Activated T-helper 1 cell treated with Interleukin-2 at 50 U/mL for 16 hours (primary cell): ENCODE measurements at places on chromosomes 2 and 18.

DNA sequence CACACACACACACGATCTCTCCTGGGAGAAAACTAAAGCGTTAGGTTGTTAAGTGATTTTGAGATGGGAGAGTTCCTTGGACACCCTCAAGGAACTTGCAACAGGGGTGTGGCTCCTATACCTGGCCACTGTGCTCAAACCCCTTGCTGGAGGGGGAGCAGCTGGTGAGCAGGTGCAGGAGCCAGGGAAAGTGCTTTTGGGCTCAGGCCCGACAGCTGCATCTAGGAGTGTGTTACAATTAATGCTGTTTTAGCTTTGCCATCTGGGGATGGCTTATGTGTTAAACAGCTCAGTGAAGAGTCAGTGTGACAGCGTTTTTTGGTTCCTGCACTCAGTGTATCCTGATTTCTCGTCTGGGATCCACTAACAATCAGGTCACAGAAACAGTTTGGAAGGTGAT is 510.8 kb downstream of the TRIB2 start:
- DNase-seq, result no peak

DNA sequence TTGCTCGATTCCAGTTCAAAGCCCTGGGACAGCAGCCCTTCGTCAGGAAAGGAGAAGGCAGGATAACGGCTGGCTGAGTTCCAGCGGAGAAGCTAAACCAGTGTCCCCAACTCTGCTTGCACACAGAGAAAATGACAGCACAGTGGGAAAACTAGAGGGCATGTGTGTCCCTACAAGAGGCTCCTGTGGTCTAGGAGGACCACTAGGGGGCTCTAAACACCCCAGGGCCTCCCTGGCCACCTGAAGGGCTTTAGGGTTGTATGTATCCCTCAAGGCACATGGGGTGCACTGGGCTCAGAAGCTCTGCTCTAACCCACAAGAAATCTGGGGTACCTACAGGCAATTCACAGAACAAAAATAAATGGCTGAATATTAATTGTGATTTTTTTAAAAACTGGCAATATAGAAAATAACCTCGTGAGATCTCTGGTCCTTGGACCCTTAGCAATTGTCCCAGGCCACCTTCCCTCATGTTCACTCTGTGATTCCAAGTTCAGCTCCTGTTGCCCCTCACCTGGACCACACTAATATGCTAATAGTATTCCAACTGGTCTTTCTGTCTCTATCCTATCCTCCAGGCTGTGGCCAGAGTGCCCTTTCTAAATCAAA is 17.5 kb downstream of the STAT1 start:
- DNase-seq, result no peak

DNA sequence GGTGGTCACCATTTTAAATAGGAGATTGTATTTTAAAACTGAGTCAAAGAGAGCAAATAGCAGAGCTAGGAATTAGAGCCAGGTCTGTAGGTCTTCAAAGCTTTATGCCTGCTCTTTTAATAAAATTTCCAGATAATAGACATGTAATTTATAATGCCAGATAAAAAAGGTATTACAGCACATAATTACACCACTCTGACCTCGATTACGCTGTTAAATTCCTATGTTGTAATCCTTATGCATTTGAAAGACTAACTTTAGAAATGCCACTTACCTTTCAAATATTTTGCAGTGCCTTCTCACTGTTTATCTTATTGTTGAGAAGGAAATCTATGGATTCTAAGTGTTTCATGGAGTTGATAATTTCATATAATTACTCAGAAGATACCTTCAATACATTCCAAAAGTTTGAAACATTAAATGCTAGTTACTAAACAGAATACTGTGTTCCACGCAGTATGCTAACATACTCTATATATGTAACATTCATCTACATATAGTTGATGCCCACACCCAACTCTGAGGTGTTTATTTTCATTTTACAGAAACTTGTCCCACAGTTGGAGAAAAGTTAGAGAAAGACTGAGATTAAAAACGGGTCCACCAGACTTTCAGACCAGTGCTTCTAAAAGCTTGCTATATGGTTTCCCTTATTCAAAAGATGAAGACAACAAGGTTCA is 120.0 kb downstream of the OSBPL1A start:
- no peak for DNase-seq

DNA sequence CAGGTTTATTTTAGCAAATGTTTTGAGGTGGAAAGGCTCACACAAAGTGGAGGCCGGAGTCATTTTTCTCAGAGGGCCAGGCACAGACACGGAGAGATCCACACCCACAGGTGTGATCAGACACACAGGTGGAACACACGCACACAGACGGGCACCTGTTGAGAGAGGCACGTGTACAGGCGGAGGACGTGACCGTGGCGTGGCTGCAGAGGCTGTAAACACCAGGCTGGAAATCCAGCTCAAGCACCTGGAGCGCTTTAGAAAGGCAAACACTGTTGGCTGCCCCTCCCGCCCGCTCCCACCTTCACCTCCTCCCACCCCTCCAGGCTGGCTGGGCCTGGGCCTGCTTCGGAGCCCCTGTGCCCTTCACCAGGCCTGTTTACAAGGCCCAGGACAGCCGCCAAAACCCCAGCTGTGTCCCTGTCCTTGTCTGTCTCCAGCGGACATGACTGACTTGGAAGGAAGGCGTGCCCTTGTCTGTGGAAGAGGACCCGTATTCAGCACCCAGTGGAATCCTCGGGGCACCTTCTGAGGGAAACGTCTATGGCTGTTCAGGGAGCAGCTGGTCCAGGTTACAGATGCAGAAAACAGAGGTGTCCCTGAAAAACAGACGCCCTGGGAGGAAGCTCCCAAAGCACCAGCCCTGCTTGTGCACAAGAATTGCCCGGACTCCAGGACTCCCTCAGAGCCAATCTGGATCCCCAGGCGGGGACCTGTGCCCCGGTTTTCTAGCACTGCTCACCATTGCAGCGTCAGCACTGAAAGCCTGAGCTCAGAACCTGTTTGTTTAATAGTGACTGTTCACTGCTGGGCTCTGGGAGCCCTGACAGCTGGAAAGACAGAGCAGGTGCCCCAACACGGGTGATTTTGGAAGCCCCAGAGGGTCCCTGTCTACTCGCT is 134.3 kb upstream of the HAAO start:
- no peak for DNase-seq

GRCh38 chr2:135745545-135745944 is 3.9 kb downstream of the UBXN4 start:
- DNase-seq, result no peak

- DNase-seq, result no peak
These were observed 52.1 kb downstream of the ALPK2 start for GRCh38 chr18:58576638-58577251.

DNA sequence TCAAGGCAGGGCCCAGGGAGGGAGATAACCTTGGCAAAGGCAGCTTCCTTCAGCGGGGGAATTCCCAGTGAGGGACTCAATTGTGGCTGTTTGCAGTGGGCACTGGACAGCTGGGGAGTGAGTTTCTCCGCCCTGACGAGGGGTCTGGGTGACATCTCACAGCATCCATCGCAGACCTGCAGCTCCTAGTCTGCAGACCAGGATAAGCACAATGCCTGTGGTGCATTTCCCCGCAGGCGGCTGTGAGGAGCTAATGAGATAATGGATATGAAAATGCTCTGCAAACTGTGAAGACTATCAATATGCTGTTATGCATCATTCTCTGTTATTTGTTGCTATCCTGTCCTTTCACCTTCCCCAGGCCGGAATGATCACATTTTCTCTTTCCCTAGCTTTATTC is 30.0 kb upstream of the CYP1B1 start:
- DNase-seq, result no peak

GRCh38 chr2:222450021-222450420 is 25.7 kb downstream of the SGPP2 start:
- DNase-seq, result no peak

GRCh38 chr2:169771021-169771420 is 27.6 kb upstream of the SSB start:
- DNase-seq, result no peak

DNA sequence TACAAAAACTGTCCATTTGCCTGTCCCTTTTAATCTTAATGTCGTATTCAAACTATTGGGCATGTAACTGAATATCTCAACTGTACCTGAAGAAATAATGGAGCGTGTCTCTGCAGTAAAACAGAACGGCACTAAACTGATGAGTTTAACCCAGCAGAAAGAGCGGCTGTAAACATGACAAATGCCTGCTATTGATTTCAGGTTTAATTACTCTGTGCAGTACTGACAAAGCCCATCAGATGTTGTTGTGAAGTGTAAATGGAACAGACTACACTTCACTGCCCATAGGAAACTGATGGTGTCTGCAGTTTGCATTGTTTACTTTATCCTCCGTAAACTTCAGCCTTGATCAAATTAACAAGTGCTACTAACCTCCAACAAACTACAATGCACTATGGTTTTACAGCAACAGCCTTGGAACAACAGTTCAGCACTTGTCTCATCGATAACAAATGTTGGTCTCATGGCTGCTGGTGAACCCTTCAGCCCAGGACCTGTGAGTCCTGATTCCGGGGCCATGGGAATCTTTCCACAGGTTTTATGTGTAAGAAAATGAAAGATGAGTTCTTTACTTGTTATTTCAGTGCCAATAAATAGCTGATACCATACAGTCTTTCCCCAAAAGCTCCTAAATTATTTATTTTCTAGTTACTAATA is 316.5 kb downstream of the CCDC178 start:
- DNase-seq, result no peak

GRCh38 chr18:50560681-50561629 is 1.1 kb downstream of the MAPK4 start:
- DNase-seq, result no peak

DNA sequence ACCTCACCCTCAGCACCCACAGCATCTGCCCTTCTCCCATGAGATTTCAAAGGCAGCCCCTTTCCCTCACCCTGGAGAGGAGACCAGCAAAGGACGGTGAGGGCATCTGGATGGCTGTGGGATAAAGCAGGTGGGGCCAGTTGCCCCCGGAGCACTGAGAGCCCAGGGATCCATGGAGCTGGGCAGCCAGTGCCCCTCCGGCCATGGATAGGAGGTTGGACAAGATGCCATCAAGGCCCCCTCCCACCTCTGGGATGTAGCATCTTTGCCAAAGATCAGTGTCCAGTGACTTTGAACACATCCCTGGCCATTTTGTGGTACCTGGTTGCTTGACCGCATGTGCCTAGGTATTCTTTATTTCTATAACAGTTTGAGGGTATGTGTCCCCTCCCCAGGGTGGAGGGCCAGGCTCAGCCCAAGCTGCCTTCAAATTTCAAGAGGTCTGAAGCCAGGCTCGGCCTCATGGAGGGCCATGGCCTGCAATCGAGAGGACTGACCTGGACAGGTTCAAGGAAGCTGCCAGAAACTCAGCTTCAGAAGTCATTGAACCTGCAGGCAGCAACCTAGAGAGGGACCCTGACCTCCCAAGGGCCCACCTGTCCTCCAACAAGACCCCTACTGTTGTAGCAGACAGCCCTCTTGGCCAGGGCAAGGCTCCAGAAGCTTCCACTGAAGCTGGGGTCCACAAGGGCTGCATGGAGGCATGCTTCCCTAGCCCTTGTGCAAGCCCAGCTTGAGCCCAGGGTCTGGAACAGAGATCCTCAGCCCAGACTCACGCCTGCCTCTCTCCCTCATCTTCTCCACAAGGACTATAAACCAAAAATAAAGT is 55.5 kb upstream of the BIN1 start:
- DNase-seq, result no peak

DNA sequence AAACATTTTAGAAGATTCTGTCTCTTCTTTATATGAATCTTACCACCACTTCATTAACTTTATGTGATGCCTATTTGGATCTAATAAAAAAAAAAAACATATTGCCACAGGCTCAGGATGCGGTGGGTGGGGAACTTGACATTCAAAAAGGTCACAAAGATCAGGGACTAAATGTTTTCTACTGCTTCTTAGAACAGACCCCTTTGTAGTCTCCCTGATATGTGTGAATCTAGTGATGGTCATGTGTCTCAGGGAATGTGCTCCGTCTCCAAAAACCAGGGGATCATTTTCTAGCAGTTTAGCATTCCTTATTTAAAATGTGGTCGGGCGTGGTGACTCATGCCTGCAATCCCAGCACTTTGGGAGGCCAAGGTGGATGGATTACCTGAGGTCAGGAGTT is 807.8 kb upstream of the CHAC2 start:
- no peak for DNase-seq

- no peak for DNase-seq
These were observed 66.4 kb downstream of the TRAPPC12 start for GRCh38 chr2:3445891-3446290.

DNA sequence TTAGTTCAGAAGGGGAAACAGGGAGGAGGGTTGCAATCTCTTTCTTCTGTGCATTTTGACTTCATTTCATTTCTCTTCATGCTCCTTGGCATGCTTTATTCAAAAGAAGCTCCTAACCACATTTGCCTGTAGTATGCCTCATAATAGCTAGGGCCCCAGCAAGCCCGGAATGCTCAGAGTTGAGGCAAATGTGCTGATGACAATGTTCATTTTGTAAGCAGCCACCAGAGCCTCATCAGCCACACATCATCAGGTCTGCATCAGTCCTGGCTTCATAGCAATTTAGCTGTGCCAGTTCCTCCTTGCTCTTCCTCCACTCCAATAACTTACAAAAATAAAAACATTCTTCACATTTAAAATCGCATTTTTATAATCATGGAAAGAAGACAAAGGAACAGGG is 65.4 kb upstream of the MMADHC start:
- DNase-seq, result no peak

- DNase-seq, result no peak
These were observed 122.7 kb downstream of the VWC2L start for GRCh38 chr2:214533541-214533940.

GRCh38 chr2:98463551-98463971 is 18.9 kb downstream of the INPP4A start:
- no peak for DNase-seq

- DNase-seq, result no peak
These were observed 206.7 kb upstream of the RBBP8 start for GRCh38 chr18:22726469-22726868.

DNA sequence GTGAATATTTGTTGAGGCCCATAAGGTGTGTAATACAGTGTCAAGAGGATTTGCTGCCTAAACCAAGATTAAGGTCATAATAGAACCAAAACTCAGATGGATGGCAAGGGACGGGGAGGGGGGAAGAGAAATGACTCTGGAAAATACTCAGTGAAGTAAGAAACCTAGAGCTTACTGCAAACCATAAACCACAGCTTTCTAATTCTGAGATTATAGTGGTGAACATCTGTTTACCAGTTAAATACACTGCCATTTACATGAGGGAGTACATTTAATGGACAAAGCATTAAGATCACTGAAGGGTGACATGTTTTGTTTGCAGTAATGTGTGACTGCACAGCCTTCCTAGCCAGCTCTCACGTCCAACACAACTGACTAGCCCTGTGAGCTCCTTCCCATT is 19.8 kb downstream of the EVX2 start:
- DNase-seq, result no peak

DNA sequence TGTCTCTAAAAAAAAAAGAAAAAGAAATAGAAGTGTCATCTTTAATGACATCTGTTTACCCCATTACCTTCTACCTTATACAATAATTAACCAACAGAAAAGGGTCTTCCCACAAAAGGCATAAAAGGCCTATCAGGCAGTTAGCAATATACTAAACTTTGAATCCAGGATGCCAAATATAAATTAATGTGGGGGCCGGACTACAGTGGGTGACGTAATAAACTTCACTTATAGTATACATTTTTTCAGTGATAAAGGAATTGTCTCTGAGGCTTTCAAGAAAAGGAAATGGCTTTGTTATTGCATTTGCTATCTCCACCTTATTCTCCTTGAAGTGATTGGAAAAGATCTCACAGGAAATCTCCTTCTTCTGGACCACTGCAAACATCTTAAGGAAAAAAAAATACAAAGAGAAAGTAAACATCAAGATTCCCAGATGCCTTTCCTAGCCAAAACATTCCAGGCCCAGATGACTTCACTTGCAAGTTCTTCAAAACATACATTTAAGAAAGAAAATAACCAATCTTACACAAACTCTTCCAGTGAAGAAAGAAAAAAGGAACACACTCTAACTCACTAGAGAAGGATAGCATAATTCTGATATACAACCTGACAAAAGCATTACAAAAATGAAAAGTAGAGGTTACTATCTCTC is 126.2 kb upstream of the CAB39 start:
- no peak for DNase-seq
